ENCODE measurements at places on chromosomes 1 and 21.
A peak's percentile ranks its signal among the peaks of the same experiment; 100 is the strongest.

- peaks cover 2% of the 10 kb centered on the region for H3K36me3 ChIP-seq
- no peak overlapping the region for H3K4me3 ChIP-seq
- H3K4me1 ChIP-seq = no peaks in the 10 kb centered on the region
Measured at GRCh38 chr1:175927944-175928343, 184.5 kb upstream of the TNR start.

GRCh38 chr1:48061162-48062136, 64.3 kb upstream of the TRABD2B start:
- H3K4me1 ChIP-seq = no peaks in the 10 kb centered on the region
- peak; percentile 35 for DNase-seq
- no peaks in the 10 kb centered on the region for H3K27me3 ChIP-seq
- no peak overlapping the region for H3K4me3 ChIP-seq

- no peak for DNase-seq
- H3K4me1 ChIP-seq = peaks cover 5% of the 10 kb centered on the region
- H3K27ac ChIP-seq = no peak overlapping the region
- H3K4me3 ChIP-seq = no peak overlapping the region
- H3K27me3 ChIP-seq = peaks cover 2% of the 10 kb centered on the region
Measured at GRCh38 chr1:2542246-2542915, 12.3 kb upstream of the HES5 start.

- DNase-seq = no peak
- H3K27ac ChIP-seq = no peak overlapping the region
- H3K4me3 ChIP-seq = no peak overlapping the region
Measured at GRCh38 chr1:41794031-41794430, 124.7 kb downstream of the HIVEP3 start.

DNA sequence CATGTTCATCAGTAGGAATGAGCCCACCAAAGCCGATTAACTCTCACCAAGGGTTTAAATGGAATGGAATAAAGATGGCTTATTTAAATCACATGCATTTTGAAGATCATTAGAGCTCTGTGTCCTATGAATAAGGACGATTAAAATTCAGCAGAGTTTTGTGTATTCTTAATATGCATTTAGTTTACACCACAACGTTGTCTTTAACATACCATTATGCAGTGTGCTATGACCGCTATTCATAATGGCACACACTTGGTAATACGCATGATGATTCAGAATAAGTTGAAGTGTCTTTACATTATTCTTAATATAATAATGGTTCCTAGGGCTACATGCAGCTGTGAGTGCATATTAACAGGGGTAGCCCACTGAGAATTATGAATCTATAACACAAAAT, 190.7 kb downstream of the PTBP2 start:
- H3K27ac ChIP-seq = no peak overlapping the region
- H3K36me3 ChIP-seq = no peaks in the 10 kb centered on the region
- no peak for DNase-seq
- no peaks in the 10 kb centered on the region for H3K27me3 ChIP-seq
- H3K4me1 ChIP-seq = no peaks in the 10 kb centered on the region

- H3K27ac ChIP-seq = no peak overlapping the region
- H3K36me3 ChIP-seq = peaks cover 6% of the 10 kb centered on the region
- DNase-seq = no peak
Measured at GRCh38 chr21:31967334-31967733, 94.5 kb downstream of the HUNK start.

GRCh38 chr1:152479792-152480595, 30.6 kb upstream of the LCE5A start:
- H3K27ac ChIP-seq = no peak overlapping the region
- no peaks in the 10 kb centered on the region for H3K4me1 ChIP-seq
- H3K27me3 ChIP-seq = no peaks in the 10 kb centered on the region
- H3K36me3 ChIP-seq = no peaks in the 10 kb centered on the region
- peak; percentile 10 for DNase-seq

GRCh38 chr21:36129219-36129618, 5.7 kb upstream of the CBR3 start:
- no peaks in the 10 kb centered on the region for H3K27me3 ChIP-seq
- no peak for DNase-seq
- H3K4me1 ChIP-seq = peaks cover 9% of the 10 kb centered on the region

DNA sequence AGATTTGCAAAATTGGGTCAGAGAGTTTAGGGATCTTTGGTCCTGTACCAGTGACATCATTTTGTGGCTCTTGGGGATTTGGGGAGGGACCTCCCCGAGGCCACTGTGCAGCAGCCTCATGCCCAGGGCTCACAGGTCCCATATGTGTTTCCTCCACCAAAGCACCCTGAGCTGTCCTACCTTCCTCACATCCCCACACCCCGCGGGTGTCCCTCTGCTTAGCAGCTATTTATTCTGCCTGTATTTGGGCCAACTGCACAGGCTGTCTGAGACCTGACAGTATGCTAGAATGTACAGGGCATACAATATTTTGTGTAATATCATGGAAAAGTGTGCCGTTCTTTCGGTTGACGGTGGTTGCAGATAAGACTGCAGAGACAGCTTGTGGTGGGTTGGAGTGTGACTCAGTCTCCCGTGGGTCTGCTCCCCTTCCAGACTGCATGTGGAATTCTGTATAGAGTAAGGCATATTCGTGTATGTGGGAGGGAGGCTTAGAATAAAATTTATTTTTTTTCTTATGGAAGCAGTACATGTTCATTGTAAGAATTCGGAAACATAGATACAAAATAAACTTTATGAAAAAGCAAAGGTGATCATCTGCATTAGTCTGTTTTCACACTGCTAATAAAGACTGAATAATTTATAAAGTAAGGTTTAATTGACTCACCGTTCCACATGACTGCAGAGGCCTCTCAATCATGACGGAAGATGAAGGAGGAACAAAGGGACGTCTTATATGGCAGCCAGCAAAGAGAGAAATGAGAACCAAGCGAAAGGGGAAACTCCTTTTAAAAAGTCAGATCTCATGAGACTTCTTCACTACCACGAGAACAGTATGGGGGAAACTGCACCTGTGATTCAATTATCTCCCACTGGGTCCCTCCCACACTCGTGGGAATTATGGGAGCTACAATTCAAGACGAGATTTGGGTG, 84.4 kb downstream of the ADARB1 start:
- H3K4me1 ChIP-seq = peaks cover 13% of the 10 kb centered on the region
- no peaks in the 10 kb centered on the region for H3K27me3 ChIP-seq
- no peak overlapping the region for H3K4me3 ChIP-seq
- H3K27ac ChIP-seq = no peak overlapping the region

- peaks cover 37% of the 10 kb centered on the region for H3K36me3 ChIP-seq
- H3K27ac ChIP-seq = no peak overlapping the region
- no peak overlapping the region for H3K4me3 ChIP-seq
- peak; percentile 92 for DNase-seq
- H3K27me3 ChIP-seq = no peaks in the 10 kb centered on the region
- H3K4me1 ChIP-seq = peaks cover 3% of the 10 kb centered on the region
Measured at GRCh38 chr1:36285443-36286101, 20.6 kb upstream of the SH3D21 start.

DNA sequence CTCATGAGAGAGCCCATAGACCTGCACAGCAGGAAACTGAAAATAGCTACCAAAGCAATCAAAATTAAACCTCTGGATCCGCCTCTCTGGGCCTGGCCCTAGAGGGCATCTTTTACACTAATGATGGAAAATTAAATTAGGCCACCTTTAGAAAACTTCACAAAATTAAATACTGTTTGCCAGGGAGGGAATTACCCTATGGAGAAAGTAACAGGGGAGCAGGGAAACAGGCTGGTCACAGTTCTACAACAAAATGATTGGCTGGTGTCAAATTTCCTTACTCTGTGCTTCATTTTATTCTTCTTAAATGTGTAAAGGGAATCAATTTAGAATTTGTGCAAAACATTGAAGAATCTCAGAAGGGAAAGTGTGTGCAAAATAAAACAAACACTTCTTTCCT, 62.4 kb downstream of the SPATA46 start:
- DNase-seq = no peak
- H3K4me1 ChIP-seq = no peaks in the 10 kb centered on the region
- H3K4me3 ChIP-seq = no peak overlapping the region

- H3K4me3 ChIP-seq = no peak overlapping the region
- H3K36me3 ChIP-seq = no peaks in the 10 kb centered on the region
- no peaks in the 10 kb centered on the region for H3K4me1 ChIP-seq
- H3K27me3 ChIP-seq = no peaks in the 10 kb centered on the region
- no peak overlapping the region for H3K27ac ChIP-seq
- no peak for DNase-seq
Measured at GRCh38 chr1:177645491-177646190, 324.2 kb downstream of the SEC16B start.

DNA sequence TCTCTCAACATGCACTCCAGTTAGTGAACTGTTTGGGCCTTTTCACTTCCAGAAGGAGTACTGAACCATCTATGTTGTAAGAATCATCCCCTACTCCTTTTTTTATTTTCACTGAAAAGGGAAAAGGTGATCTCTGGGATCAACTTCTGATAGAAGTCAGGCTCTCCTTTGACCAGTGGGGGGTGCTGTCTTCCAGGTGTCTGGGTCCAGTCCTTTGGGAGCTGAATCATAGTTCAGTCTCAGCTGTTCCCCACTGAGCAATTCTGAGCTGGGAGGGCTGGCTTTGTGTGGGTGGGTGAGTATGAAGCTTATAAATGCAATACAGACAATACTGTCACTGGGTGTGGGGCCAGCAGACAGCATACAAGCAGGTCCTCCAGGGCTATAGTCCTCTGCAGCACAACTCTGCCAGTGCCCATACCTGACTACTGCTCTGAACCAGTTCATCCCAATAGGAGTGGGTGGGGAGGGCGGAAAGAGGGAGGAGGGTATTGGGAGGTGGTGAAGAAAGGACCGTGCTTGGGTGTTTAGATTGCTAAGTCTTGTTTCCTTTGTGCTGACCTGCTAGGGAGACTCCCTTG, 12.5 kb upstream of the SARS1 start:
- H3K4me1 ChIP-seq = peaks cover 14% of the 10 kb centered on the region
- H3K27ac ChIP-seq = peak overlapping the region; percentile 28
- no peaks in the 10 kb centered on the region for H3K27me3 ChIP-seq
- H3K36me3 ChIP-seq = no peaks in the 10 kb centered on the region
- no peak overlapping the region for H3K4me3 ChIP-seq
- peak; percentile 96 for DNase-seq

GRCh38 chr1:213651077-213651476, 336.7 kb upstream of the PROX1 start:
- no peaks in the 10 kb centered on the region for H3K4me1 ChIP-seq
- no peak for DNase-seq
- H3K27me3 ChIP-seq = no peaks in the 10 kb centered on the region

GRCh38 chr1:118461154-118461553, 276.1 kb upstream of the SPAG17 start:
- no peak for DNase-seq
- no peak overlapping the region for H3K4me3 ChIP-seq
- no peaks in the 10 kb centered on the region for H3K4me1 ChIP-seq
- H3K27me3 ChIP-seq = no peaks in the 10 kb centered on the region
- H3K36me3 ChIP-seq = no peaks in the 10 kb centered on the region

GRCh38 chr1:54553602-54554313, 5.7 kb downstream of the ACOT11 start:
- H3K27ac ChIP-seq = no peak overlapping the region
- peaks cover 2% of the 10 kb centered on the region for H3K4me1 ChIP-seq
- no peaks in the 10 kb centered on the region for H3K36me3 ChIP-seq
- H3K4me3 ChIP-seq = no peak overlapping the region

GRCh38 chr1:67785847-67786753, 47.2 kb downstream of the GNG12 start:
- no peaks in the 10 kb centered on the region for H3K36me3 ChIP-seq
- DNase-seq = peak; percentile 27
- H3K4me3 ChIP-seq = no peak overlapping the region

GRCh38 chr1:40951943-40952743, 27.4 kb upstream of the CTPS1 start:
- no peaks in the 10 kb centered on the region for H3K27me3 ChIP-seq
- no peaks in the 10 kb centered on the region for H3K36me3 ChIP-seq
- no peak overlapping the region for H3K27ac ChIP-seq
- peaks cover 2% of the 10 kb centered on the region for H3K4me1 ChIP-seq
- no peak overlapping the region for H3K4me3 ChIP-seq
- peak; percentile 29 for DNase-seq

DNA sequence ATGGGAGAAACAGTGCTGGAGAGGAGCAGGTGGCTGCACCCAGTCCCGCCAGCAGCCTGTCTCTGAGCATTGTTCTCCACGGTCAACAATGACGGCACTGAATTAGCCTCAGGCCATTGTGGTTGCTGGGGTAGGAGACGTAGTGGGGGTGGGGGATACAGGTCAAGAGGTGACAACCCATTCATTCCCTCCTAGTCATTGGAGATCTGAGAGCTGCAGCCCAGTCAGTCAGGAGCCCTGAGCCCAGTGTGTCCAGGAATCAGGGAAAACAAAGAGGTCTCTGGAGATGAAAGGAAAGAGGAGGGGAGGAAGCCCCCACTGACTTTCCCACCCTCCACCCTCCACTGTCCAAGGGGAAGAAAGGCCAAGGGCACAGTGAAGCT, 15.3 kb downstream of the SMIM12 start:
- no peaks in the 10 kb centered on the region for H3K4me1 ChIP-seq
- H3K36me3 ChIP-seq = peaks cover 3% of the 10 kb centered on the region
- H3K27me3 ChIP-seq = no peaks in the 10 kb centered on the region
- no peak for DNase-seq

GRCh38 chr1:26785611-26786436, 1.9 kb upstream of the PIGV start:
- H3K27me3 ChIP-seq = no peaks in the 10 kb centered on the region
- peak overlapping the region; percentile 90 for H3K27ac ChIP-seq
- H3K4me1 ChIP-seq = peaks cover 37% of the 10 kb centered on the region
- peak; percentile 48 for DNase-seq

GRCh38 chr1:39141925-39142324, 62.6 kb upstream of the MACF1 start:
- no peaks in the 10 kb centered on the region for H3K36me3 ChIP-seq
- H3K4me3 ChIP-seq = peak overlapping the region; percentile 9
- DNase-seq = peak; percentile 81
- peaks cover 27% of the 10 kb centered on the region for H3K4me1 ChIP-seq

GRCh38 chr21:46425571-46425970, 33.1 kb upstream of the DIP2A start:
- no peak for DNase-seq
- no peak overlapping the region for H3K4me3 ChIP-seq
- no peaks in the 10 kb centered on the region for H3K27me3 ChIP-seq
- H3K36me3 ChIP-seq = peaks cover 50% of the 10 kb centered on the region

GRCh38 chr1:100539836-100540536, 2.0 kb downstream of the GPR88 start:
- peaks cover 4% of the 10 kb centered on the region for H3K4me1 ChIP-seq
- H3K27ac ChIP-seq = no peak overlapping the region

GRCh38 chr1:32963746-32964460, 706 bp downstream of the RNF19B start:
- H3K36me3 ChIP-seq = no peaks in the 10 kb centered on the region
- peak; percentile 33 for DNase-seq
- peak overlapping the region; percentile 65 for H3K27ac ChIP-seq
- H3K4me3 ChIP-seq = peak overlapping the region; percentile 94
